ENCODE measurements at places on chromosomes 11 and 22. TPM values are rescaled to one million over a fixed set of nuclear protein-coding genes. Genes with fewer than 3 reads are reported as not detected.
A peak's percentile ranks its signal among the peaks of the same experiment; 100 is the strongest.

HOATZ gene
- total RNA-seq: not detected

PGA5 gene
- total RNA-seq: not detected

CD248 gene
- 0.27 TPM for total RNA-seq

KIF18A gene
- total RNA-seq: 22.5 TPM

CD3E gene
- total RNA-seq: not detected

BRSK2 gene
- 32.8 TPM for total RNA-seq

MCAT gene
- 23.8 TPM for total RNA-seq

DNA sequence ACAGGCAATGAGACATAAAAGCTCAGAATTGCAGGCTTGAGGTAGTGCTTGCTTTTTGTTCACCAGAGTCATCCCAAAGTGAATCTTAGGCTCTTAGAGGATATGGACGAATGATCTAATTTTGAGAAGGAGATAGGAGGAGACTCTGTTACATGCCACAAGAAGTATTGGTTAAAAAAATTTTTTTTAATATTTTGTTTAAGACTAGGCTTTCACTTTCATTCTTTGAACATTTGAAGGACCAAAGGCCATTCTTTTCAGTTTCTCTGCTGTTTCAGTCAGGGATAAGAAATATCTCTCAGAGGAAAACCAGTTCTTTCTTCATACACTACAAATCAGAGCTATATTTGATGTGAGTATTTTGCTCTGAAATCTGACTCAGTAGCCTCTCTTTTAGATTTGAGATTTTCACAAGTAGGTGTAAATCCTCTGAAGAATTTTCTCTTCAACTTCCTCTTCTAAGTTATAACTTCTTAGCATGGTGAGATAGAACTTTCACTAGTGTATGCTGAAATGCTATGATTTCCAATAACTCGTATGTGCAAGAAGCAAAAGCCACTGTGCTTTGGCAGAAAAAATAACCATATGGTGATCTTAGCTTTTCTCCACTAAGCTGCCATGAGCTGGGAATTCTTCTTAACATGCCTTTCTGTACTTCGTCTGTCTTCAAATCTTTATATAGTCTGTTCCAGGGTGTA, 24.1 kb upstream of the FAM181B start:
- H3K36me3 ChIP-seq: no peaks in the 10 kb centered on the region
- H3K4me1 ChIP-seq: no peaks in the 10 kb centered on the region

DNA sequence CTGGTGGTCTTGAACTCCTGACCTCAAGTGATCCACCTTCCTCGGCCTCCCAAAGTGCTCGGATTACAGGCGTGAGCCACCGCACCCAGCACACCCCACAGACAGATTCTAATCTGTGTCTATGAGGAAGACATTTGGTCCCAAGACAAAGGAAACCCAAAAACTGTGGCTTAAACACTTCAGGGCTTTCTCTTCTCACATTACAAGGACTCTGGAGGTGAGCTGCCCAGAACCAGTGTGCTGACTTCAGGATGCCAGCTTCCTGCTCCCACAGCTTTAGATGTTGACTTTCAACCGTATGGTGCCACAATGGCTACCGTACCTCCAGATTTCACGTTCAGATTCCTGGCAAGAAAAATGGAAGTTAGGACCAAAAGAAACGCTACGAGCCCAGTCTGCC, 32.2 kb upstream of the SYT7 start:
- no peak overlapping the region for H3K4me3 ChIP-seq
- DNase-seq: no peak
- H3K4me1 ChIP-seq: peaks cover 30% of the 10 kb centered on the region
- no peaks in the 10 kb centered on the region for H3K36me3 ChIP-seq
- H3K27me3 ChIP-seq: no peaks in the 10 kb centered on the region
- H3K27ac ChIP-seq: no peak overlapping the region

DNA sequence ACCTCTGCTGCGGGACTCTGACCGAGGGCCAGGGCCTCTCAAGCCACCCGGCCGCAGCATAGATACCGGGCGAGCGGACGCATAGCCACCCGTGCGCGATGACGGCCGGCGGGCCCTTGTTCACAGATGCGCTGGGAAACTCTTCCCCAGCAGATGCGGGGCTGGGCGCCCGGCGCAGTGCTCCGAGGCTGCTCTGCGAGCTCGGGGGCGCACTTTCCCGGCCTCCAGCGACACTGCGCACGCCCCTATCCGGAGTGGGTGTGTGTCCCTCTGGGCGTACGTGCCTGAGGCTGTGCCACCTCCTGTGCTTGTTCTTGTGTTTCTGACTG, 104.7 kb upstream of the E2F8 start:
- no peak overlapping the region for H3K27ac ChIP-seq
- H3K4me3 ChIP-seq: no peak overlapping the region
- no peaks in the 10 kb centered on the region for H3K36me3 ChIP-seq

DNA sequence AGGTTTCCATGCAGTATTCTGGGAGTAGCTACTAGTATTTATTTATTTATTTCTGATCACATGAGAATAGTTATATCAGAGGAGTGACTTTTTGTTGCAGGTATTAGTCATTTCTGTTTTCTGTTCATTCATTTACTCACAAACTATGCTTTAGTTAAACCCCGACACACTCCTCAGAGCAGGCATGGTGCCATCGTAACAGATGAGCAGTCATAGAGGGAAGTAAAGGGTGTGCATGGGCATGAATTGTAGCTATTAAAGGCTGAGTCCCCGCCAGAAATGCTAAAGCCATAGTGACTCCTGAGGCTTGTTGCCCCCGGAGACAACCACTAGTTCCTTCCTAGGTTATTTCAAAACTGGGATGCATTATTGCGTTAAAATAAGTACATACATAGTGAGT, 10.6 kb downstream of the JHY start:
- H3K4me3 ChIP-seq: no peak overlapping the region
- H3K27me3 ChIP-seq: no peaks in the 10 kb centered on the region
- no peaks in the 10 kb centered on the region for H3K36me3 ChIP-seq
- H3K27ac ChIP-seq: no peak overlapping the region
- H3K4me1 ChIP-seq: no peaks in the 10 kb centered on the region

DNA sequence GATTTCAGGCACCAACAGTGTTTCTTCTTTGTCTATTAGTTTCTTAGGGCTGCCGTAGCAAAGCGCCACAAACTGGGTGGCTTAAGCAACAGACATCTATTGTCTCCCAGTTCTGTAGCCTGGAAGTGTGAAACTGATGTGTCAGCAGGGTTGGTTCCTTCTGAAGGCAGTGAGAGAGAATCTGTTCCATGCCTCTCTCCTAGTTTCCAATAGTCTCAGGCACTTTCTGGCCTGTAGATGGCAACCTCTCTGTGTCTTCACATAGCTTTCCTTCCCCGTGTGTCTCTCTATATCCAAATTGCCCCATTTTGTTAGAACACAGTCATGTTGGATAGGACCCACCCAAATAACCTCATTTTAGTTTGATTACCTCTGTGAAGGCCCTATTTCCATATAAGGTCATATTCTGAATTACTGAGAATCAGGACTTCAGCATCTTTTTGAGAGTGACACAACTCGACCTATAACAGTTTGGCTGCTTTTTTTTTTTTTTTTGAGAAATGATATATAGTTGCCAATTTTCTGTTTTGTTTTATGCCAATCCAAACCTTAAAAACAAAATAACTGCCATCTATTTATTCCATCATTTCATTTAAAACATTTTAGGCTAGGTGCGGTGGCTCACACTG, 108.2 kb downstream of the SLC36A4 start:
- peak; percentile 47 for DNase-seq
- no peaks in the 10 kb centered on the region for H3K27me3 ChIP-seq
- H3K4me3 ChIP-seq: no peak overlapping the region
- no peaks in the 10 kb centered on the region for H3K4me1 ChIP-seq
- H3K27ac ChIP-seq: no peak overlapping the region

GRCh38 chr11:1879941-1880720, 11.6 kb downstream of the PRR33 start:
- H3K27me3 ChIP-seq: no peaks in the 10 kb centered on the region
- DNase-seq: no peak
- H3K36me3 ChIP-seq: no peaks in the 10 kb centered on the region
- peaks cover 15% of the 10 kb centered on the region for H3K4me1 ChIP-seq

DNA sequence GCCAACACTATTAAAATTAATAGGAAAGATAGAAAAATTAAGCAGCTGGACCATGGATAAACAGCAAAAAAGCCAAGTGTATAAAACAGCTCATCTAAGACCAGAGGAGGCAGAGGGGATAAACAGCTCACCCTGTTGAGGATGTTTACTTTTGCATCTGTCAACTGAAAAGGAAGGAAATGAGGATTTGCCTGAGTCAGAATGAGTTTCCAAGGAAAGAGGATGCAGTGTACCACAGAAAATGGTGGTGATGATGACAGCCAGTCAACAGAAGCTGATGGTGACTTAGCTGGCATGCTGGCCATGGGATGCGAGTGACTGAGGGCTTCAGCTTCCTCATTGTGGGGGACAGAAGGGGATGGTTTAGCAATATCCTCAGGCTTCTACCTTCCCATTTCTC, 183.5 kb downstream of the KIRREL3 start:
- H3K27ac ChIP-seq: no peak overlapping the region
- no peaks in the 10 kb centered on the region for H3K27me3 ChIP-seq
- no peak overlapping the region for H3K4me3 ChIP-seq
- no peaks in the 10 kb centered on the region for H3K4me1 ChIP-seq
- DNase-seq: no peak

DNA sequence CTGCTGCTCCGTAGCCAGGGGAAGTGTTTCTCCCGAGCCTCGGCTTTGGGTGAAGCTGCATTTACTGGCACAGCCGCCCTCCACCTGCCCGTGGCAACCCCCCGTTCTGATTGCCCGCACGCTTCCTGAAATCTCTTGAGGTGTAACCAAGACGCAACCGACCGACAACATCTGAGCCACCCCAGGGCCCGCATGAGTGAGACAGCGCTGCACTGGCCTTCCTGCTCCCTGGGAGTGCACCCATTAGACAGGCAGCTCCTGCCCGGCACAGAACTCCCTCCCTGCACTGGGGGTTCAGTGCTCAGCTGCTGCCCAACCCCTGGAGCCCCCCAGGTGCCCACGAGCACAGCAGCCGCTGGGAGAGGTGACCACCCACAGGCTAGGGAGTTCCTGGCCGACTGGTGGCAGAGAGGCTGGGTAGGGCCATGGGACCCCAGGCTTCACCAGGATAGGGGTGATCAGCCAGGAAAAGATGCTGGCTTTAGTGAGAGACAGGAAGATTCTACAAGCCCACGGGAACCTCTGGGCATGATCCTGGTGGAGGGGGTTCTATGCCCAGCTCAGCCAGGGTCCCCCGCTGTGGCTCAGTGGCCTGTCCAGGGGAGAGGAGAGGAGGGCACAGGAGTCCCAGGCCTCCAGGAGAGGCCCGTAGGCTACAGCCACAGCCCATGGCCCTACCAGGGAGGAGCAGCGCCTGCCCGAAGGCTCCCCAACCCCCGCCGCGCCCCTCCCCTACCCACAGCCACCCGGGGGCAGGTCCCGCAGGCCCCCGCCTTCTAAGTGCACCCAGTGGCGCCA, 14.6 kb downstream of the PLXNB2 start:
- no peaks in the 10 kb centered on the region for H3K27me3 ChIP-seq
- peaks cover 9% of the 10 kb centered on the region for H3K36me3 ChIP-seq
- H3K27ac ChIP-seq: peak overlapping the region; percentile 90
- peak overlapping the region; percentile 46 for H3K4me3 ChIP-seq
- H3K4me1 ChIP-seq: peaks cover 39% of the 10 kb centered on the region
- no peak for DNase-seq

DNA sequence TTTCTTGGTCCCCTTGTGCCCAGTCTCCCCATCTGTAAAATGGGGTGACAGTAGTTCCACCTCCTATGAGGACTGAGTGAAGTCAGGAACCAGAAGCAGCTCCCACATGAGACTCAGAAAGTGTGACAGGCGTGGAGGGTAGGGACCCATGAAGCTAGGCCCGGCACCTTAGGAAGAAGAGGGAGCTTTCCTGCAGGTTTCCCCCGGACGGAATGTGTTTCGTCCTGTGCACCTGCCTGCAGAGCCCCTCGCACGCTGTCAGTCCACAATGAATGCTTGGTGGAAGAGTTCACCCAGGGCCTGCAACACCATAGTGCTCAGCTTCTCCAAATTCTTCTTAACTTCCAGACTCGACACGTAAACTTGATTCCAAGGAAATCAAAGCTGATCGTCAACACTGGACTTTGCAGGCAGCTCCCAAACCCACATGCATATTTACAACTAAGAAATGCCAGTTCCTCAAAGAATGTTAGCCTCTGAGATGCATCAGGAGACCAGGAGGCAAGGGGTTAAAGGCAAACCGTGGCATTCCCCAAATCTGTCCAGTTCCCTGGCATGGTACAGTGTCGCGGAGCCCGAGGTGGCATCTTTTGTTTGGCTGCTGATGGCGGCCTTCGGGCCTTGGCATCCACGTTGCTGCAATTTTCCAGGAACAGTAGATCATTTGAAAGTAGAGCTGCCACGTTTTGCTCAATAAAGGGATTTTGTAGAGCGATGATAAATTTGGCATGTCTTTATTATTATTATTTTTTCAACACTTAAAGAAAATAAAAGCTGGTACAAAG, 15.4 kb downstream of the LRP5 start:
- H3K4me3 ChIP-seq: no peak overlapping the region
- H3K4me1 ChIP-seq: peaks cover 38% of the 10 kb centered on the region
- DNase-seq: no peak
- H3K36me3 ChIP-seq: peaks cover 3% of the 10 kb centered on the region
- no peaks in the 10 kb centered on the region for H3K27me3 ChIP-seq

DNA sequence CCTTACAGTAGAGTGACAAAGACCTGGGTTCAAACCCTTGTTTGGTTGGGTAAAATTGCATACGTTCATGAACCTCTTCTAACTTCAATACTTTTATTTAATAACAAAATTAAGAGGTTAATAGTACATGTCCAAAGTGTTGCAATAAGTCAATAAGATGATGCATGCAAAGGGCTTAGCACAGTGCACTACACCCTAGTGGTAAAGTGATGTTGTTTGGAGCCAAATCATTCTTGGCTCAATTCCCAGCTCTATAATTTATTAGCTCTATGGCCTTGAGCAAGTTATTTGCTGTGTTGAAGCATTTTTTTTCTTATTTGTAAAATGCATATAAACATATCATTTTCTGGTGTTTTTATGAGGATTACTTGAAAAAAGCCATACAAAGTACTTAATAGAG, 945.3 kb downstream of the LRRC4C start:
- DNase-seq: no peak
- H3K36me3 ChIP-seq: no peaks in the 10 kb centered on the region
- H3K4me3 ChIP-seq: no peak overlapping the region
- no peaks in the 10 kb centered on the region for H3K4me1 ChIP-seq

- DNase-seq: peak; percentile 45
- H3K27me3 ChIP-seq: no peaks in the 10 kb centered on the region
- H3K4me1 ChIP-seq: no peaks in the 10 kb centered on the region
- H3K4me3 ChIP-seq: no peak overlapping the region
- H3K27ac ChIP-seq: no peak overlapping the region
- peaks cover 3% of the 10 kb centered on the region for H3K36me3 ChIP-seq
Measured at GRCh38 chr11:36492724-36493304, 17.3 kb downstream of the TRAF6 start.

GRCh38 chr11:118619444-118620197, 12.2 kb downstream of the PHLDB1 start:
- no peak overlapping the region for H3K4me3 ChIP-seq
- no peaks in the 10 kb centered on the region for H3K27me3 ChIP-seq
- no peak for DNase-seq
- no peaks in the 10 kb centered on the region for H3K36me3 ChIP-seq
- H3K27ac ChIP-seq: peak overlapping the region; percentile 93

DNA sequence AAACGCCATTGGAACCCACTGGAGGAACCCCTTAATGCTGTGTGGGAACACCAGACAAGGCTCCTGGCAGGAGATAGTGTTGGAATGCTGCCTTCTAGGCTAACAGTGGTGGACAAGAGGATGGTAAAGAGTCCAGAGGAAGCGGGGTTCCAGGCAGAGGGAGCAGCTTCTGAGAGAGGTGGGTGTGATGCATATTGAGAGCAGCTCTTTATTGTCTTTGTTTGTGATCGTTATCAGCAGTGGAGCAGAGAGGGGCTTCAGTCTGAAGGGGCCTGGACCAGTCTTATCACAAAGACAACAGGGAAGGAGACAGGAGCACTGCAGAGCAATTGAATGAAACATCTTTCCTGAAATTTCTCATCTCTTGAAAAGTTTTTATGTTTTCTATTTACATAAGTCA, 106.8 kb upstream of the PLET1 start:
- H3K4me3 ChIP-seq: no peak overlapping the region
- H3K4me1 ChIP-seq: no peaks in the 10 kb centered on the region
- no peak for DNase-seq
- no peaks in the 10 kb centered on the region for H3K36me3 ChIP-seq
